ENCODE measurements at places on chromosomes 5 and 9. TPM values are rescaled to one million over a fixed set of nuclear protein-coding genes. Genes with fewer than 3 reads are reported as not detected.
A peak's percentile ranks its signal among the peaks of the same experiment; 100 is the strongest.

Gene LCN10
- total RNA-seq: 1.2 TPM

Gene PCDHGA10
- total RNA-seq: 0.07 TPM

Gene OTP
- not detected for total RNA-seq

Gene ECM2
- not detected for total RNA-seq

Gene AFAP1L1
- total RNA-seq: not detected

Gene FLT4
- 2.0 TPM for total RNA-seq

Gene AGXT2
- not detected for total RNA-seq

Gene TAF11L2
- not detected for total RNA-seq

DNA sequence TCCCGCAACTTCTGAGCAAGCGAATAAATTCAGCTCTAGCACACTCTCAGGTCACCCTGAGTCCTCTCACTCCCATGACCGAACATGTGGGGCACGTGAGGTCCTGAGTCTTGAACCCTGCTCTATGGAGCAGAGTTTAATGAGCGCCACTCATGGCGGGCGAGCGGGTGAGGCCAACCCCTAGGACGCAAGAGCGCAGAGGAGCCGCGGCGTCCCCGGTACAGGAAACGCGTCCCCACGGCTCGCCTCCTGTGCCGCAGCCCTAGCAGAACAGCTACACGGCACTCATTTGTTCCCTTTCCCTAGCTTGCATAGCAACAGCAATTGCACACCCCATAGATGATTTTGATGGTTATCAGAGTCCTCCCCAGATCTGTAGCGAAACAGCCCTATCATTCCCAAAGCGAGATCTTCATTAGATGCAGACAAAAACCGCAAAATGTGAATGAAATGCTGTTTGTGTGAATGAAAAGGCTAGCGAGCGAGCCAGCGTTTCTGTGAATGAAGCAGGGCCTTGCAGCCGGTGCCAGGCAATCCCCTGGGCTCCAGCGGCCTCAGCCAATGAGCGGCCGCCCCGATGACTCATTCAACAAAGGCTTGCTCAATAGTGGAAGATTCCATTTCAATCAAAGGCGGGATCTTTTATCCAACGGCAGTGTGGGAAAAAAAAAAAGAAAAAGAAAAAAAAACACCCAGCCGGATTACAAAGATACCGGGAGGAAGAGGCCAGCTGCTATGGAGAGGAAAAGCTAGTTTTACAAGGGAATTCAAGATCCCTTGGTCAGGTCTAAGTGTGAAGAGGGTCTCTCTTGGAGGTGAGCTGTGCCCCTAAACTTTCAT lies 1.5 kb upstream of the SHC3 start:
- H3K27ac ChIP-seq: no peak overlapping the region
- peak; percentile 77 for DNase-seq
- H3K36me3 ChIP-seq: no peaks in the 10 kb centered on the region
- peak overlapping the region; percentile 6 for H3K4me3 ChIP-seq
- H3K27me3 ChIP-seq: peaks cover 57% of the 10 kb centered on the region

DNA sequence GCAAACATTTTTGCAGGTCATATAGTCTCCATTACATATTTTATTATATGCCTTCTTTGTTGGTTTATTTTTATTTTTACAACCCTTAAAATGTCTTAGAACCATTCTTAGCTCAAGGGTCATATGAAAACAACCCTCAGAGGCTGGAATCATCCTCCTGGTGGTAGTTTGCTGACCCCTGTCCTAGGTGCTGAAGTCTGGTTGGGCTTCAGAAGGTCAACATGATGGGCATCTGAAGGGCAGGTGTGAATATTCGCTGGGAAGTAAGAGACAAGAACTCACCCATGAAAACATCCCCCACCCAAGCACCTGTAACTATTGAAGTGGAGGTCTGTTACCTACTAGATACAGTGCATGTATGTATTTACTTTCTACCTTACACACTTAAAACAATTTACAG lies 75.4 kb downstream of the OSMR start:
- peaks cover 11% of the 10 kb centered on the region for H3K27me3 ChIP-seq
- H3K36me3 ChIP-seq: no peaks in the 10 kb centered on the region
- no peaks in the 10 kb centered on the region for H3K4me1 ChIP-seq
- no peak overlapping the region for H3K27ac ChIP-seq
- no peak overlapping the region for H3K4me3 ChIP-seq

GRCh38 chr5:90956511-90957097 lies 398.0 kb downstream of the ADGRV1 start:
- DNase-seq: no peak
- peaks cover 13% of the 10 kb centered on the region for H3K27me3 ChIP-seq
- no peaks in the 10 kb centered on the region for H3K36me3 ChIP-seq
- peaks cover 5% of the 10 kb centered on the region for H3K4me1 ChIP-seq

- peak overlapping the region; percentile 28 for H3K27ac ChIP-seq
- H3K4me3 ChIP-seq: no peak overlapping the region
- peaks cover 48% of the 10 kb centered on the region for H3K36me3 ChIP-seq
Measured at GRCh38 chr5:169856571-169856970, 123.7 kb downstream of the INSYN2B start.

- no peaks in the 10 kb centered on the region for H3K36me3 ChIP-seq
- no peaks in the 10 kb centered on the region for H3K27me3 ChIP-seq
- no peak overlapping the region for H3K4me3 ChIP-seq
- DNase-seq: no peak
- peaks cover 19% of the 10 kb centered on the region for H3K4me1 ChIP-seq
Measured at GRCh38 chr9:130731355-130731754, 37.8 kb downstream of the EXOSC2 start.

DNA sequence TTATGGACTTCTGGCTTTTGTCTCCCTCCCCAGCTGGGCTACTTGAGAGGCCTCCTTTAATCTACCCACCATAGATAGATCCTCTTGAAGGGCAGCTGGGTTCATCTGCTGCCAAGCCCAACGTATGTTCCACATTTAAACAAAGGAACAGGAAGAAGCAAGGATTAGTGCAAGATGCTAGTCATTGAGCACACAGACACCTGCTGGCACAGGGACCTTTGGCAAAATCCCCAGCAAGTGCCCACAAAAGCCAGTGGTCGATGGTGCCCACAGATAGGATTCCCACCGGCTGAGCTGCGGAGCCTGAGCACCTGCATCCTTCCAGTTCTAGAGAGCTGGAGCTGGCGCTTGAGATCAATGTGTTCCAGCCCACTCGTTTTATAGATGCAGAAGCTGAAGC lies 57.7 kb upstream of the SHB start:
- no peak overlapping the region for H3K4me3 ChIP-seq
- H3K4me1 ChIP-seq: no peaks in the 10 kb centered on the region
- H3K27ac ChIP-seq: no peak overlapping the region
- no peaks in the 10 kb centered on the region for H3K36me3 ChIP-seq
- H3K27me3 ChIP-seq: peaks cover 8% of the 10 kb centered on the region

DNA sequence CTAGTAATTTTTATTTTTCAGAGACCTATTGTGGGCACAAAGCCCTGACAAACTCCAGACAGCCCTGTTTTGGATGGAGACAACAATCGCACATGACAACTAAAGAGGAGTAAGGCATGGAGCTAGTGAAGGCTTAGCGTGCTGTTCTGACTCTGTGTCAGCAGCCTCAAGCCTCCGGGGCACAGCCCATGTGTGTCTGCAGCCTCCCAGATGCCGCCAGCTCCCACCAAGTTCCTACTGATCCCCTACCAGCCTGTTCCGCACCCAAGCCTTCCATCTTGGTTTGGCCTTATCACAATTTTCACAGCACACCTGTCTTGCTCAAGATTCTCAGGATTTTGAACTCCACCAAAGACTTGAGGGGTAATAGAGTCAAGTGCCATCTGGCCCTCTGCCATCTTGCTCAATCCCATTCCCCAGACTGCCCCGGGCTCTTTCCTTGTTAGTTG lies 70.3 kb upstream of the SH3PXD2B start:
- DNase-seq: no peak
- H3K27ac ChIP-seq: no peak overlapping the region
- no peaks in the 10 kb centered on the region for H3K4me1 ChIP-seq
- H3K36me3 ChIP-seq: no peaks in the 10 kb centered on the region
- H3K27me3 ChIP-seq: peaks cover 12% of the 10 kb centered on the region

GRCh38 chr5:15222156-15222555 lies 277.8 kb upstream of the FBXL7 start:
- no peak for DNase-seq
- no peak overlapping the region for H3K27ac ChIP-seq
- H3K27me3 ChIP-seq: no peaks in the 10 kb centered on the region
- H3K4me3 ChIP-seq: no peak overlapping the region
- H3K36me3 ChIP-seq: no peaks in the 10 kb centered on the region
- H3K4me1 ChIP-seq: no peaks in the 10 kb centered on the region

- H3K27ac ChIP-seq: no peak overlapping the region
- peaks cover 59% of the 10 kb centered on the region for H3K27me3 ChIP-seq
- H3K4me3 ChIP-seq: peak overlapping the region; percentile 71
- H3K36me3 ChIP-seq: peaks cover 11% of the 10 kb centered on the region
- no peak for DNase-seq
Measured at GRCh38 chr5:113488645-113489184, 462 bp upstream of the MCC start.

- H3K27ac ChIP-seq: no peak overlapping the region
- DNase-seq: no peak
Measured at GRCh38 chr5:61563401-61563800, 231.3 kb downstream of the ZSWIM6 start.

GRCh38 chr5:160233215-160233614 lies 3.9 kb downstream of the FABP6 start:
- H3K36me3 ChIP-seq: no peaks in the 10 kb centered on the region
- no peak for DNase-seq
- no peak overlapping the region for H3K27ac ChIP-seq
- no peak overlapping the region for H3K4me3 ChIP-seq
- no peaks in the 10 kb centered on the region for H3K27me3 ChIP-seq
- no peaks in the 10 kb centered on the region for H3K4me1 ChIP-seq

- DNase-seq: no peak
- peaks cover 10% of the 10 kb centered on the region for H3K36me3 ChIP-seq
- no peaks in the 10 kb centered on the region for H3K27me3 ChIP-seq
- no peak overlapping the region for H3K4me3 ChIP-seq
- H3K4me1 ChIP-seq: peaks cover 2% of the 10 kb centered on the region
Measured at GRCh38 chr9:100111235-100111634, 12.2 kb downstream of the INVS start.

GRCh38 chr5:80951366-80951765 lies 8.8 kb upstream of the RASGRF2 start:
- DNase-seq: no peak
- H3K4me1 ChIP-seq: no peaks in the 10 kb centered on the region
- no peaks in the 10 kb centered on the region for H3K36me3 ChIP-seq

DNA sequence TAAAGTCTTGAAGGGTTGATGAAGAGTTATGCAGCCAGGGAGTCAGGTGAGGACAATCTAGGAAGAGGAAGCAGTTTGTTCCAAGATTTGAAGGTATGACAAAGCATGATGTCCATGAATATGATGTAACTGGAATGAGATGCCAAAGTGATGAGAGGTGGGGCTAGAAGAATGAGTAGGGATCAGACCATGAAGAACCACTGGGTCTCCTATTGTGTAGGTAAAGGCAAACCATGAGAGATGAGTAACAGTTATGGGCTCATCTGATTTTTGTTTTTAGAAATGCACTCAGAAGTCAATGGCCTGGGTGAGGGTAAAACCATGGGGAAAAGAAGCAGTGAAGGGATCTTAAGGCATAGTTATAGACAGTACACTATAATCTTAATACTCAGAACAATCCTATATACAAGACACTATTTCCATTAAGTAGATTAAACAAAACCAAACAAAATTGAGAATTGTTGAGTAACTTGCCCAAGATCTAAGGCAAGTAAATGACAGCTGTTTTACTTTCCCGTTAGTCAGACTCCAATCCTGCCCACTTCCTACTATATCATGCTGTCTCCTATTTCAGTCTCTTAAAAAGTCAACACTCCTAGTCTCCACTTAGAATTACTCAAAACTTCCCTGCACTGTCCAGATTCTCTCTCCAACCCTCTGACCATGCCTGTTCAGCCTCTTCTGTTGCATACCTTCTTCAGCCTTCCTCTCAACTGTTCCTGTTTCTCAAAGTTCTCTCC lies 393.8 kb upstream of the MEF2C start:
- H3K36me3 ChIP-seq: no peaks in the 10 kb centered on the region
- no peaks in the 10 kb centered on the region for H3K4me1 ChIP-seq
- no peak for DNase-seq
- H3K27me3 ChIP-seq: no peaks in the 10 kb centered on the region
